Activated CD4-positive, CD25-positive, alpha-beta regulatory T cell (primary cell): ENCODE measurements at places on chromosomes 6 and 20.

- DNase-seq: no peak
These were observed 2695.0 kb upstream of the DEFB115 start for GRCh38 chr20:28562510-28562898.

DNA sequence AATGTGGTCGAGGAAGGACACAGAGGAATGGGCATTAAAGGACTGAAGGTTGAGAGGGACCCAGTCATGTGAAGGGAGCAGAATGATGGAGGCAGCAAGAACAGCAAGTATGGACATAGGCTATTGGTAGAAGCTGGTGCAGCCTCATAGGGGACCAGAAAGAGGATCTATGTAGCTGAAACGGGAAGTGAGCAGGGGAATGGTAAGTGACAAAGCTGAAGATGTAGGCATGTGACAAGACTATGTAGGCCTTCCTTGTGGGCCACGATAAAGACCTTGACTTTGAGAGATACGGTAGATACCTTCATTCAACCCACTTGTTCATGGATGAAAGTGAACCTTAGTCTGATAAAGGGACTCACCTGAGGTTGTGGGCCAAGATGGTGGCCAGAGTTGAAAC is 3.5 kb downstream of the CTNNBL1 start:
- DNase-seq: no peak

DNA sequence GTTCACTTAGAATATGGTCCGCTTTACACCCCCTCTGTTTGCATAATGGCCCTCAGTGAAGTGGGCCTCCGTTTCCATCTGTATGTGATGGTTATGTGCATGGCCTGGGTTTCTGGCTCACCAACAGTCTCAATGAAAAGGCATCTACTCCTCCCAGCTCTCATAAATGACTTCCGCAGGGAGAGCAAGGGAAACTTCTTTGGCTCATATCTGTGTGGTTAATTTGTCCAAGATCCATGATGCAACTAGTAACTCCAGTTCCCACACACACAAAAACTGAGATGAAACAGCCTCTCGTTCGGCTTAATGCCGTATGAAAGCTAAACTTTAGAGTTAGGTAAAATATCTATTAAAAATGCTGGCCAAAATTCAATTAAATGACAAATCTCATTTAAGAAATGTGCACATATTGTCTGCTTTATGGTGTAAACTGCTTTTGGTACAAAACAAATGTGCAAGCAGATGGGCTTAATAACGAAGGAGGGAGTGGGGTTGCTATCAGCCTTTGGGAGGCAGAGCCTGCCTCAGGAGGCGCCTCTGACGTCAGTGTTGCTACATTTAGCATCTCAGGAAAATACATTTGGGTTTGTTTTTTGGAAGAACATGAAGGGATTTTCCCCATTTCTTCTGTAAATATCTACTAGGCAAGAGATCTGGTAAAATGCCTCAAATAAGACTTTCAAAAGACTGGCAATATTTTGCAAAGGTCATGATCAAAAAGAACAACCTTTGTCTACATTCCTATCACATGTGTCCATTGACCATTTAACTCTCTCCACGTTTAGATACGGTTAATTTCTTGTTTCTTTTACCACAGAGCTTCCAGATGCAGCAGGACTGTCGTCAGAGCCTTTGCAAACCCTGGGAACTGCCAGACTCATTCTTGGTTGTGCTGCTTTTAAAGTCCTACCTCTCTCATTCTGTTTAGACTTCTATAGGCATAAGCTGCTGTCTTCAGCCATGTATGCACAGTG is 96.8 kb downstream of the ARMC2 start:
- no peak for DNase-seq

- DNase-seq: no peak
These were observed 72.6 kb downstream of the HIVEP2 start for GRCh38 chr6:142872376-142872775.

DNA sequence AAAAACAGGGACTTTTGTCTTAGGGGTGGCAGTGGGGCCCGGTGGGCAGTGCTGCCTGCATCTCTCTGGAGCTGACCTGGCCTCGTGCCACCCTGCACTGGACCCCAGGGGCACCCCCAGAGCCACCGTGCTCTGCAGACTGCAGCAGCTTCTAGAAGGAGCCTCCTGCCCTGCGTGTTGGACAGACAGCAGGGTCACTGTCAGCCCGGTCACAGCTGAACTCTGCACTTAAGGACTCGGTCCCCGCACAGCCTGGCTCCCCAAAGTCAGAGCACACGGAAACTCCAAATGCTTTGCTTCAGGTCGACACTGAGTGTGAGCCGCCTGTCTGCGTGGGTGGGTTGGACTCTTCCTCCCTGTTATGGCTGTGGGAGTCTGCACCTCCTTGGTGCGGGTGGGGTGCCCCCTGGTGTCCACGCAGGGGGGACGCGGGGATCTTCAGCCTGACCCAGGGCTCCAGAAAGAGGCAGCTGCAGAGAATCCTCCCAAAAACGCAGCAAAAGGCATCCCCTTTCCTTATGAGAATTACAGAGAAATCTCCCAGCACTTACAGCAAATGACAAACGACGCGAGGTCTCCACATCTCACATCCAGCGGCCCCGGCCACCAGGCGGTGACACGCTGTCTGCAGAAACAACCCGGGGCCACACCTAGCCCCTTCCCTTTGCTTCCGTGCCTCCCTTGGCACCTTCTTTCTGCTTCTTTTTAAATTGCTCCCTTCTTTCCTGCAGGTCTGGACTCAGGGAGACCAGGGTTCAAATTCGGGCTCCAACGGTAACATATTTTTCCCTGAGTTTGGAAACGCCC is 36.3 kb upstream of the DACT2 start:
- no peak for DNase-seq

GRCh38 chr20:48260129-48260756 is 475.0 kb upstream of the SULF2 start:
- no peak for DNase-seq

- no peak for DNase-seq
These were observed 120.1 kb upstream of the PHACTR3 start for GRCh38 chr20:59484228-59484627.

DNA sequence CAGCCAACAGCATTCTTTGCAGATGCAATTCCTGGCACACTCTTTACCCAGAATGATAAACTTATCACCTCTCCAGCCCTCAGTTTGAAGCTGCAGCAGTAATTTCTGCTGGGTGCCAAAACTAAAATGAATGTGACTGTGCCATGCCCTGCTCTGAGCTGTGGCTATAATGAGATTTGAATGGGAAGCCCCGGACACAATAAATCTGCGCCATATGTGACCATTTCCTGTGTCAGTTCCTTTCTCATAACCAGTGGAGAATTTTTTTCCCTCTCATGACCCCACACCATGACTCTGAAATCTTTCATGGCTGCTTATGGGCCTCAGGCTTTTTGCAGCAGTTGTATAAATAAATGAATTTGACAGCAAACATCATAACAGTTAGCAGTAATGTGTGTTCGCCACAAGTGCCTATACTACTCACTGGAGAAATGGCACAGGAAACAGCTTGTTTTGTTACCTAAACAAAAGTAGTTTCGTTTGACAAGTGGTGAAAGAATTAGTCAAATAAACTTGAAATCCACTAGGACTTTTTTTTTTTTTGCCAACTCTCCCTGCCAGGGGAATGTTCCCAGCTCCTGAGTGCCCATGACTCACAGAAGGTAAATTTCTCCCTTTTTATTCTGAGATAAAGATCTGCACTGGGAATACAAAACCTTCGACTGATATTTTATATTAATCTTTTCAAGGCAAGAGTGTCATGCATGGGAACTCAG is 408.4 kb downstream of the PKHD1 start:
- DNase-seq: no peak

GRCh38 chr6:87182940-87183339 is 27.6 kb downstream of the ZNF292 start:
- DNase-seq: no peak

DNA sequence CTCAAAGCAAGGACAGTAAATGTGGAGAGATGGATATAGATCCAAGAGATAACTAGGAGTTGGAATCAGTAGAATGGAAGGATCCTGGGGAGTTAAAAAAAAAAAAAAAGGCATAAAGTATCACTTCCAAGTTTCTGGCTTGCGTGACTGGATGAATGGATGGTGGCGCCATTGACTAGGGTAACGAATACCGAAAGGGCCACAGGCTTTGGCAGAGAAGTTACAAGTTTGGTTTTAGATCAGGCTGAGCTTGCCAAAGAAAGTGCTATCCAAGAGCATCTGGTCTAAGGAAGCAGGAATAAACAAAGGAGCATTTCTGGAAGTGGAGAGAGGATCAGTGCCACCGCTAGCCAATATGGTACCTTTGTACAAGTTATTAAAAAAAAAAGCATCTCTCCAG is 17.5 kb downstream of the L3MBTL1 start:
- DNase-seq: no peak

DNA sequence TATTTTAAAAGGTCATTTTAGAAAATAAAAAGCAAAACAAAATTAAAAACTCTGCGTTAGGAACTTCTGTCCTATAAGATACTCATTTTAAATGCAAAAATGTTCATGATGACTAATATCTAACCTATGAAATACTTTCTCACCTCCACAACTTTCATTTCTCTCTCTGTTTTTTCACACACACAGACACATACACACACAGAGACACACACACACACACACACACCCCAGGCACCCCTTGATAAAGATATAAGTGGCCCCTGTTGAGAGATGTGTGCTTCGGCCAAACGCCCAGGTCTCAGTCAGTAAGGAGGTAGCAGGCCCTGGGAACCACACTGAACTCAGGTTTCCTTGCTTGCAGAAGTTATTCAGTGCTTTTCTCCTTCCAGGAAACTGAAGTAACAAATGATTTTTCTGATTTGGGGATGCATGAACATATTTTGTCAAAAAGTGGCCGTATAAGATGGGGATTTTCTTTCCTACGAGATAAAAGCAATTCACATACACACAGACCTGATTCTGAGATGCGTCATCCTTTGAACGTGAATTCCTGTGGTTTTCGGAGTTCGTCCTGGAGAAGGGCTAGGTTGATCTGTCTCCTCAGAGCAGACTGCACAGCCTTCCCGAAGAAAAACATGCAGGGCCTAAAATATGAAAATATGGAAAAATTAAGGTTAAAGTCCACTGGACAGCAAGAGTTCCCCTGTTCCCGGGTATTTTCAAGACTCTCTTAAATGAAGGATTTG is 306.8 kb upstream of the FOXQ1 start:
- no peak for DNase-seq

DNA sequence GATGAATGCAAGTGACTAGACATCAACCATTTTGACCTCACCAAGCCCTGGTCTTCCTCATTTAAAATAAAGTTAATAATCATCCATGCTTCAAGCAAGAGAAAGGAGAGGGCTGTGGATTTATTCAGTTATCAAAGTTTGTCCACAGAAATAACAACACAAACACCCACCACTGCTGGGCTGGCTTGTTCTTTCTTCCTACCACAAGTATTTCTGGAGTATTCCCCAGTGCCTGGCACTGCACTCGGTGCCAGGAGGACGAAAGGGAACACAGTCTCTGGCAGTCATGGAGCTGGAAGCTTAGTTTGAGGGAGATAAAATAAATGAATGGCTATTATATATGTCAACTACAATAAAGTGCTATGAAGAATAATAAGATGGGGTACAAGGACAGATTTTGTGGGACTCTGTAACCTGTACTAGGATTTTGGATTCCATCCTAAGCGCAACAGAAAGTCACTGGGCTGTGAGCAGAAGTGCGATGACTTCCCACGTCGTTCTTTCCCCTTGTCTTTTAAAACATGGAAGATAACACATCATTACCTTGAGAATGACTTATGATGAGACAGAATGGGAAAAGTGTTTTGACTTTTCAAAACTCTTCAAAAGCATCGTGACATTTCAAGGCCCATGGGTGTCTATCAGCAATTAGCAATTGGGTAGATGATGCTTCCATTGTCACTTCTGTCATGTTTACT is 74.5 kb upstream of the TRAF3IP2 start:
- DNase-seq: no peak

DNA sequence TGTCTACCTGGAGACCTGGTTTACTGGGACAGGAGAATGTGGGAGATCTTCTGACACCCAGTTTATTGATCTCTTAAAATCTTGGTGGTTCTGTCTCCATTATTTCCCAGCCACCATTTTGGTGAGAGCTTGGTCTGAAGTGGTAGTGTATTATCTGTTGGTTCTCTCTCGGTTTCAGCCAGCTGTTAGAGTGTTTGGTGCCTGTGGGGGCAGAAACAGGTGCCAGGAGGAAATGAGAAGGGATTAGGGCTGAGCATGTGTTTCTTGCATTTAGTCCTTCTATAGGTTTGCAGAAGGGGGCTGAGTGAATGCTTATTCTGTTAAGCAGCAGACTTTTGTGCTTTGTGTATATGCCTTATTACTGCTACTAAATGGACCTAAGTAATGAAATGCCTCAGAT is 9.6 kb downstream of the JARID2 start:
- DNase-seq: no peak

DNA sequence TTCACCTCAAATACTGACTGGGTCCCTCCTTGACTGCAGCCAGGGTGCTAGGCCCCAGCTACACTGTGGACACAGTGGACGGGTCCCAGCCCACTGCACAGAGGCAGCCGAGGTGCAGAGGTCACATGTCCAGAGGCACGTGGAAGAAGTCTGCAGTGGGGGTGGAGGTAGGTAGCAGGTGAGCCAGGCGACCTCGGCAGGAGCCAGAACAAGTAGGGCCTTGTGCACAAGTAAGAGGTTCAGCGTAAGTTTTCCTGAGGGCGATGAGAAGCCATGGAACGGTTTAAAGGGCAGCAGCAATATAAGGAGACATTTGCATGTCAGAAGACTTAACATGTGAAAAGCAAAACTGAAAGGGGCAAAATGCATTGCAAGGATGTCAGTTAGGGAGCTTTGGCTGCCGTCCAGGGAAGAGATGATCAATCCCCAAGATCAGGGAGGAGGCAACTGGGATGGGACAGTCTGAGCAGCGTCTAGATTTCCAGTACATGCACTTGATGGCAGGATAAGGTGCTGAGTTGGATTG is 49.7 kb upstream of the SNX9 start:
- no peak for DNase-seq

DNA sequence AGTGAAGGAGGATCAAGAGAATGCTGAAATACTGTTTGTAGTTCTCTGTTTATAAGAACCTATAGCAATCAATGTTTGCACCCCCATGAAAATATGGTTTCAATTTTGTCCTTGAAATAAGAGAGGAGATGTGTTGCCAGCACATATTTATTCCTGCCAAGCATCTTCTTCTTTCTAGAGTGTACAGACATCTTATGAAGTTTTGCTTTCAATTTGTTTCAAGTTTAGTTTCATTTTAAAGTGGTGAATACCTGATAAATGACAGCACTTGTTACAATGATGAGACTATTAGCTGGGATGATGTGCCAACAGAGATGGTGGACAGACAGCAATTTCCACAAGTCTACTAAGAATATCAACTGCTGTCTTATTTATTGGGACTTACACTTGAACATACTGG is 39.2 kb upstream of the CENPW start:
- DNase-seq: no peak

DNA sequence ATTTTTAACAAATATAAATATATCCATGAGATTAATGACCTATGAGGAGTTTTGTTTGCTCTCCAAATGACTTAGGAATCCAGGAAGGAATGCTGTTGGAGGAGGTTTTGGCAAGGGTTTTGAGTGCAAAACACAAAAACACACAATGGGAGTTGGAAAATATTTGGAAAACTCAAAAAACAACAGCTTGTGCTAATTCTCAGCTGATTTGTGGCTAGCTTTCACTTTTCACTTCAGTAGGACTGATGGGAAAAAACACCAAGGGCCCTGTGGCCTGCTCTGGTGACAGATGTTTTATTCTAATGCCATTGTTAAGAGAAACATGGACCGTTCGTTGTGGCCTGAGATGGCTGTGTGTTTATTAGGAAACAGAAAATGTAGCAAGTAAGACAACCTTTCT is 113.9 kb downstream of the ALDH8A1 start:
- DNase-seq: no peak
